ENCODE measurements at places on chromosomes 2 and 18. TPM values are rescaled to one million over a fixed set of nuclear protein-coding genes. Genes with fewer than 3 reads are reported as not detected.

PREB gene
- 27.1 TPM for total RNA-seq

- no peaks in the 10 kb centered on the region for H3K27me3 ChIP-seq
- peak overlapping the region; percentile 67 for H3K27ac ChIP-seq
- DNase-seq: no peak
- H3K36me3 ChIP-seq: no peaks in the 10 kb centered on the region
- H3K4me3 ChIP-seq: no peak overlapping the region
Measured at GRCh38 chr18:59021500-59021899, 118.2 kb upstream of the SEC11C start.

DNA sequence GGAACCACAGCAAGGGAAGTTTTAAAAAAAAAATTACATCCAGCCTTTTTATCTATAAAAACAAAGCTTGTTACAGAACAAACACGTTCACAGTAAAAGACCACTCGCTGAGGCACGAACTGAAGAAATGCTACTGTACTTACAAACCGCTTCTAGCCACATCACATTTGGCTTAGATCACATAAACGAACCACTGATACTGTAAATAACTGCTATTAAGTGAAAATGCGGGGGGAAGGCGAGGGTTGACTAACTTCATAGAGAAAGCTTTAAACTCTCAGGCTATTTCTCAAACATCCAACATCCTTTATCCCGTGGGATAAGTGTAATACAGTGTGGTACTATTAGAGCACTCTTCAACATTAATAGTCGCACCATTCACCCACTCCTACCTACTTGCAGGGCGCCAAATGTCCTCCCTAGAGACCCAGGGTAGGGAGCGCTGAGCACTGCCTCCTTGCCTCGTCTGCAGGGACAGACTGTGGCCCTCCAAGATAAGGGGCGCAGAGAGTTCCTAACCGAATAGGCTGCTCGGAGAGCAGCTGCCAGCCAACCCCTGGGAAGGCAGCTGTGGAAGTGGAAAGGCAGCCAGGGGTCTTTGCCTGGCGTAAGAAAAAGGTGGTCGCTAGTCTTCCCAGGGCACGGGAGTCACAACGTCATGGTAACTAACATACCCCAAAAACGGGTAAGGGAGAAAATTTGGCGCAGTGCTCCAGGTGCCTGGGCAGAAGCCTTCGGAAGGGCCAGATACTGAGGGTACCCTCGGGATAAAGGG lies 854 bp downstream of the GPR155 start:
- DNase-seq: peak; percentile 28
- H3K4me1 ChIP-seq: peaks cover 11% of the 10 kb centered on the region

DNA sequence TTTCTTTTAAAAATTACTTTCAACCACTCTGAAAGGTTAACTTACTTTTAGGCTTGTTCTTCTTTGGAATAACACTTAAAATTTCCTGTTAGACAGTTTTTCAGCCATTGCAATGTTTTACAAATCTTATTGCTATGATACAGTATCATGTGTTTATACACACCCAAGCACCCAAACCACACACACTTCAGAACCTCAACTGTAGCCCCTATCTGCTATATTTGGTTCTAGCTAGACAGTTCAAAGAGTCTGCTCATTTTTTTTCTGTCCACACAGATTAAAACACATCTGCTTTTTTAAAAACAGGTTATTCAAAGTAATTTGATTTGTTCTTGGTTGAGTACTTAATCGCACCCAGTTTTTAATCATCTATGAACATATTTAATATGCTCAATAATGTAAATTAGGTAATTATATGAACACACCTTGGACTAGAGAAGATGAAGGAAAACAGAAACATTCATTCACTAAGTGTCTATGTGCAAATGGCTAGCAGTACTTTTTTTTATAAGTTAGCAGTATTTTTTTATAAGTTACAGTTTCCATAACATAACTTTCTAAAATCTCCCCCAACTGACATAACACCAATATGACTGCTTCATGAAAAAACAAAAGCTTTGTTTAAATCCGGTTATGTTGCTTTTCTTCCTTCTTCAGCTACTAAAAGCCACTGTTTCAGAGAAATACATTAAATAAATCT lies 17.6 kb downstream of the FBXO11 start:
- H3K4me3 ChIP-seq: no peak overlapping the region
- no peaks in the 10 kb centered on the region for H3K4me1 ChIP-seq
- H3K27me3 ChIP-seq: no peaks in the 10 kb centered on the region
- H3K27ac ChIP-seq: no peak overlapping the region

All from spinal cord (tissue), 10 donors.